ENCODE measurements at places on chromosomes 12 and 14.

DNA sequence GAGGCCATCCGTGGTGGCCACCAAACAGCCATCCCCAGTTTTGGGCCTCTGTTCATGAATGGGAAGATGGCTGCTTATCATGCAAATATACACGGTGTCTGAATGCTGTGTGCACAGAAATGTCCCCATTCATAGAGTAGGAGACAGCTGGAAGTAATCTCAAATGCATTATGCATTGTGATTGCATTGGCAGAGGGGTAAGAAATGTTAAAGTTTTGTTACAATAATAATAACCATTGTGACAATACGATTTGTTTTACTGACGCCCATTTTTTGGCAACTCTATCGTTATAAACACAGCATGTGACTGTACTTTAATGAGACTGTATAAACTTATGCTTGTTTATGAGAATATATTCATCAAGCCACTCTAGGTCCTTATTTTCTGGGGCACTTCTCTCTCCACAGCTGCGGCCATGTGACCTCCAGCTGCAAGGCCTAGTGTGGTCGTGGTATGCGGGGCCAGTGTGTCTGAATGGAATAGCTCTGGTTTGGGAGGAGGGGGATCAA is 474.3 kb downstream of the VRK1 start:
- no peak for DNase-seq

DNA sequence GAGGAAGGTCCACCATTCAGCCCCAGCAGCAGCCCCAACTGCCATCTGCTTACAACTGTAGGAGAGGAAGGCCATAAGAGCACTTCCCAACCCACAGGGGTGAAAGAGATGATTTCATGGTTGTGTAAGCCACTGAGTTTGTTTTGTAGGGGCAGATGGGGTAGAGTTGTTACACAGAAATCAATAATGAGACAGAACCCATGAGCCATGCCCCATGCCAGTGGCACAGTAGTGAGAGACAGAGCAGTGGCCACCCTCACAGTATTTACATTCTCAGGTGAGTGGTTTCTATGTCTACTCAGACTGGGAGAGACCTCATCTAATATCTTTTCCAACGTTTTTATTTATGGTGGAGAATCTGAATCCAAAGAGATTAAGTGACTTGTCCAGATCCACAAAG is 68.6 kb downstream of the NUAK1 start:
- no peak for DNase-seq

GRCh38 chr14:79050787-79051727 is 880.9 kb downstream of the NRXN3 start:
- no peak for DNase-seq

DNA sequence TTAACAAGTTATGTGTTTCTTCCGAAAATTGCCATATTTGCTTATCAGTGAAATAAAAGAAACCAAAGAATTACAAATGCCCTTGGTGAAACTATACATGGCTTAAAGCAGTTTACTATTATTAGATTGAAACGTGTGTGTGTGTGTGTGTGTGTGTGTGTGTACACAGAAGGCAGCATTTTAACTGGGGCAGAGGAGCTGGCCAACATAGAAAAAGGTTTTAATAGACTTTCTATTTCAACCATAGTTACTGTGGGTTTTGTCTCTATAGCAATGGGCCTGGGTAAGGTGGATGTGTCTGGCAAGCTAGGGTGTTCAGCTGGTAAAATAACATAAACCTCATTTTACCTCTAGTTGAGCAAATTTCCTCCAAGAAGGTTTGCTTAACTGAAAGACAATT is 6.5 kb downstream of the PRICKLE1 start:
- DNase-seq: no peak

GRCh38 chr12:3835914-3836313 is 37.3 kb downstream of the PARP11 start:
- no peak for DNase-seq

DNA sequence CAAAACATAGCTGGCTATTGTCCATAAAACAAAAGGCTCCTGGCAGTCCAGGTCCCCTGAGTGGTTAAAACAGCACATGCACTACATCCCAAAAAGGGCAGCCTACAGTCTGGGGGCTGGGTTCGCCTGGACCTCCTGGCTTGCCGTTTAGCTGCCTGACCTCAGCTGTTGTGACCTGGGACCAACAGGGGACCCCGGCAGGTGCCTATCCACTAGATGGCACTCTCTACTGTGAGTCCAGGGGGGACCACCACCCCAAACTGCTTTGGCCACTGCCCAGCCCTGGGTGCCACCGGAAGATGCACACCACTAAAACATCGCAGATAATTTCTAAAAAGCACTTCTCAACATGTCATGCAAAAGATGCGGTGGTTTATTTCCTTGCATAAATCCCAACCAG is 2.9 kb upstream of the RTL1 start:
- no peak for DNase-seq

DNA sequence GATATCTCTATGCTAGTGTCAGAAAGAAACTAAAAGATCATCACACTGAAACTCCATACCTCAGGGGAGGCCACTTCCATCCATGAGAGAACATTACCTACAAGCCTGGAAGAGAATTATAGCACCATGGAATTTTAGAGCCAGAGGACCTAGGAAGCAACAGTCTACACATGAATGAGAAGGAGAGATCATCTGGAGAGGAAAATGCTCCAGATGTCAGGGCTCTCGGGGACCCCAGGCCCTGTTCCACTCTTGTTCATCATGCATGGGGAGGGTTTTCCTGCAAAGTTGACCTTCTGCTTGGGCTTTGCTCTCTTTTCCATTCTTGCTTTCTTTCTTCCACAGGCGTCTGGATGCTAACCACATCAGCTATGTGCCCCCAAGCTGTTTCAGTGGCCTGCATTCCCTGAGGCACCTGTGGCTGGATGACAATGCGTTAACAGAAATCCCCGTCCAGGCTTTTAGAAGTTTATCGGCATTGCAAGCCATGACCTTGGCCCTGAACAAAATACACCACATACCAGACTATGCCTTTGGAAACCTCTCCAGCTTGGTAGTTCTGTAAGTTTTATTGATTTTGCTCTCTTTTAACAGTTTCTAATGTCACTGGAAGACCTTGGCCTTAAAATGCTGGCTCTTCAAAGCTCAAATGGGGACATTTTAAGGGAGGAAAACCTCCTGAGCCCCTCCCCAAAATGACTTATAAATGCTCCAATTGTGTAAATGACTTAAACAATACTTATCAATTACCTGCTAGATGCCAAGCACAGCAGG is 110.7 kb downstream of the ZFC3H1 start:
- DNase-seq: no peak

- DNase-seq: no peak
Observed at GRCh38 chr12:113796066-113796827, 169.9 kb downstream of the RBM19 start.
